ENCODE measurements at places on chromosomes 5 and 9.

- no peak for DNase-seq
These were observed 51.4 kb upstream of the BNC2 start for GRCh38 chr9:16921855-16922254.

GRCh38 chr9:75061169-75061568 lies 26.8 kb downstream of the NMRK1 start:
- DNase-seq, result no peak

DNA sequence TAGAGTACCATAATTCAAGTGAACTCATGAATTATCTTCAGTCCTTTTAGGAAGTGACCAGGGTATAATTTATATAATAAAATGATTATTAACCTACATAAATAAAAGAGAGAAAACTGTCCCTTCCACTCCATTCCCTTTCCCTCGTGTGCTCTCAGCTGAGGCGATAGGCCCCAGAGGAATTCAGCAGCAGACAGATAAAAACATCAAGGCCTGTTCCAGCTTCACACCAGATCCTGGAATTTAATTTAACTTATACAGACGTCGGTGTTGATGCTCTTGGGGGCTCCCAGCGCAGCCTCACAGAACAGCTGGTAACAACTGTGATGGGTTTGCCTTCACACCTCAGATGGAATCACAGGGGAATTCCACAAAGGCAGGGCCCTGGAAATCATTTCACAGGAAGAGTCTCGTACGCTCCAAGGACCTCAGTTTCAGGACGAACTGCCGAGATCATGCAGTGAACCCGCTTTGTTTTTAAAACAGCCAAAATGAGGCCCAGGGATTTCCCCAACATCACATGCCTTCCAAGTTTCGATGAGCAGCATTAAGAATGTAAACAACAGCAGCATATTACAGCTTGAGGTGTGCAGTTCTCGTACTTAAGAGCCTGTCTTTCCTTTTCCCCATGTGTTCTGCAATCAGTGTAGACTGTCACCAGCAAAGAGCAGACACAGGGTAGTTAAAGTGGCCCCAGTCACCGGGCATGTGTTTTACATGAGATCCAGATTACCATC lies 73.6 kb upstream of the ALDH1B1 start:
- DNase-seq, result no peak

GRCh38 chr9:136451221-136451877 lies 11.7 kb upstream of the INPP5E start:
- no peak for DNase-seq

- DNase-seq, result no peak
These were observed 51.0 kb downstream of the GNAQ start for GRCh38 chr9:77980622-77981021.

DNA sequence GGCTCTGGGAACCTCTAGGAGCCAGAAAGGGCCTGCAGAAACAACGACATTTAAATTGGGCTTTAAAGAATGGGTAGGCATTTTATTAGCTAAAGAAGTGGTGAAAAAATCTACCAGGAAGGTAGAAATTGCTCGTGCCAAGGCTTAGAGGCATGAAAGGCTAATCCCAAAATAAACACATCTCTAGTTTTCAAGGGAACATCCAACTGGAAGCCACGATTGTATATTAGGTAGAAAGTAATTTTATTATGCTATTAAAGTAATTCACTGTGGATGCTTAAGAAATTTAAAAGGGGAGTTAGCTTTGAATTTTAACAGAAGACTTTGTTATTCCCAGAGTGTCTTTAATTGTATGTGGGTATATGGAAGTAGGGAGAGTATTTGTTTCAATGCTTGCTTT lies 17.5 kb upstream of the CNTLN start:
- DNase-seq, result no peak

GRCh38 chr9:6109571-6109970 lies 94.1 kb upstream of the RANBP6 start:
- DNase-seq, result no peak

DNA sequence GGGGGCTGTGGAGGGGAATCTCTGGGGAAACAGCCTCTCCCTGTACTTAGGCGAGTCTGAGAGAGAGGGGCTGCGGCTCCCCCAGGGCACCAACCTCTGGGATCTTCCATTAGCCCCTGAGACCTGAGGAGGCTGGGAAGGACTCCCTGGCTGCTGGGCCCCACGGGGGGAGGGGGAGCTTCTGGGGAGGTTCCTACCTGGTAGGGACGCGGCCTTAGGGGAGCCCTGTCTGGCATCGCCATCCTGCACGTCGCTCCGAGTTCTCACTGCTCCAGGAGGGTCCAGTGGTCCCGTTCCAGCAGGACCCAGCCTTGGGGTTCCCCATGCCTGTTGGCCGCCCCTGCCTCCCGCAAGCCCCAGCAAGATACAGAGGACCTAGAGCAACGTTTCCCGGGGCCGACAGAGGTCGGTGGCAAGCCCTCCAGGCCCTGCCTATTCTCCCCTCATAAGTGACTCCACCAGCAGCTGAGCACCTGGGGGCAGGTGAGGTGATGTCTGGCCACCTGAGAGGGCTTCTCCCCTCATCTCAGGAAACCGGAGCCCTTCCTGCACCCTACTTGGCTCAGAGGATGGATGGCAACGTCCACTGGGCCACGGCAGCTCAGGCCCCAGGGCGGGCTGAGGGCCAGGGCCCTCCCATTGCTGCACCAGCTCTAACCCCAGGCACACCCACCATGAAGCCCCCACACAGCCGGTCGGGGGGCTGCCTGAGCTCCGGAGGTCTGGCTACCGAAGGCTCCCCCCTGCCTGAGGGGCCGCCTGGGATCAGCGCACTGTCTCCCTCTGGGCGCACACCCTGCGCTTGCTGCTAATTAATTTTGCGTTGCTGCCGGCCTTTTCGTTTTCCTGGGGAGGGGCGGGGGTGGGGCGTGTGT lies 22.5 kb downstream of the TPPP start:
- DNase-seq, result no peak

DNA sequence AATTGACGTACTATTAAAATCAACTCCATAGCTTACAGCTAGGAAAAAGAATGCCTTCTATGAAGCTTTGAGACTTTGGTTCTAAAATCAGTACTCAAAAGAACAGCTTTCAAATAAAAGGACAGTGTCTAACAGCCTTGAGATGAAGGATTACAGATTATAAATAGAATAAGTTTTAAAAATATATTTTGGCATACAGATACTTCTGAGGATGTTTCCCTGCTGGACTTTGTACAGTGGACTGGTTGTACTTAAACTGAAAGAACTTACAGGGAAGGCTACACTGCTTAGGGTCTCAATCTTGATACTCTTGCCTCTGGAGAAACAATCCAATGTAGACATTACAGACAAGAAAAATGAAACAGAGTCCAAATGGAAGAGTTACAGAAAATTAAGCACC lies 452.7 kb downstream of the CETN3 start:
- no peak for DNase-seq

DNA sequence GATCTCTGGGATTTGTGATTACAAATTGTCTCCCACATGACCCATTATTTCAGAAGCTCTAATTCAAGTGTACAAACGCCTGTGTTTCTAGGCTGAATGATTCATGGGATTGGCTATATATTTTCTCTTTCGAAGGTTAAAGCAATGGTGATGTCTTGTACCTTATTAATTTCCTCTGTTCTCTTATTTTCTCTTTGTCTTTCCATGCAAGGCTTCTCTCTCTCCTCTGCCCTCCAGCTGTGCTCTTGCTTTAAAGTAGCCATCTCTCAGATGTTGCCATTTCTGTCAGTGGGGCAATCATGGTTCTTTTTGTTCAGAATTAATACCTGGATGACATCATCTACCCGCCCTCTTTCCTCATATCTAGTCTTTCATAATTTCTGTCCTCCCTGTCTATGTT lies 184.3 kb upstream of the ATP10B start:
- DNase-seq, result no peak

DNA sequence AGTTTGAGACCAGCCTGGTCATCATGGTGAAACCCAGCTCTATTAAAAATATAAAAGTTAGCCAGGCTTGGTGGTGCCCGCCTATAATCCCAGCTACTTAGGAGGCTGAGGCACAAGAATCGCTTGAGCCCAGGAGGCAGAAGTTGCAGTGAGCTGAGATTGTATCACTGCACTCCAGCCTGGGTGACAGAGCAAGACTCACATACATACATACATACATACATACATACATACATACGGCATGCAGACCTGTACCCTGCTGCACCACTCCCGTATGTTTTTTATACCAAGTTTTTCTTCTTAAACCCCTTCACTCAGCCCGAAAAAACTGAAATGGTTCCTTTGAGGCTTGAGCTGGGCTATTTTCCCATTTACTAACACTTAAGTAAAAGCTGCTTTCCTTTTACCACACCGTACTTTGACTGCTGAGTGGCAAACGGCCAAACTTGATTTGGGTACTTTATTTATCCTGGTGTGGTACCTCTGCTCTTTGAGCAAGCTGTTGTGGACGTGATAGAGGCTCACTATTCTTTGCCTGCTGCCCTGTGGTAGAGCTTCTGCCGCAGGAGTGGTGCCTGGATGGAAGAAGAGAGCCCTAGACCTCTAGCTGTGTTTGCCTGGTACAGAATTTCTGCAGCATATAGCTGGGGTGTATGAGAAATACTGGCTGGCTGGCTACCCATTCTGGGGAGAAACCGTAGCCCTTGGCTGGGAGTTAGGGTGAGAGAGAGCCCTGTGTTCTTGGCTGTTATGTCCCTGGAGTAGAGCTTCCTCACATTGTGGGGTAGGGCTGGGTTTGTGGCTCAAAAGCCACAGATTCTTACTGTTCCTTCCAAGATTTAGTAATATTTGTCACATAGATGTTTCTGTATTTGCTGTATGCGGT lies 19.4 kb downstream of the IPO11 start:
- peak; percentile 8 for DNase-seq

- DNase-seq, result no peak
These were observed 12.4 kb downstream of the PCAT7 start for GRCh38 chr9:94567271-94567670.

GRCh38 chr5:159510282-159510681 lies 180.0 kb upstream of the IL12B start:
- peak; percentile 87 for DNase-seq

DNA sequence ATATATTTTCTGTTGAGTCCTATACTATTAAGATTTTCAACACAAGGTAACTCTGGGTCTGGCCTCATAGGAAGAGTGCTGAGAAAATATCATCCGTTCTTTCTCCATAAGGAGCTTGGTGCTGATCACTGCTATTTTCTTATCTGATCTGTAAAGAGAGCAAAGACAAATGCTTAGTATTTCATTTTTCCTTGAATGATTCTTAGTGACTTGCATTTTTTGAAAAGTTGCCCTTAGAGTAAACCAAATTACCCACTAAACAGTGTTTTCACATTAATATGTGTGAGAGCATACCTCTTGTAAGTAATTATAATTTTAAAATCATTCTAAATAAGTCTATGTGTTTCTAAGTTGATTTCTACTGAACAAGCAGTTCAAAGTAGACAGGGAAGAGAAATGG lies 121.3 kb upstream of the CTSV start:
- DNase-seq, result no peak

Measured in AG08396 (cell line).